ENCODE measurements at places on chromosomes 5 and 9. TPM values are rescaled to one million over a fixed set of nuclear protein-coding genes. Genes with fewer than 3 reads are reported as not detected.

The IFNE gene
- total RNA-seq = not detected

DNA sequence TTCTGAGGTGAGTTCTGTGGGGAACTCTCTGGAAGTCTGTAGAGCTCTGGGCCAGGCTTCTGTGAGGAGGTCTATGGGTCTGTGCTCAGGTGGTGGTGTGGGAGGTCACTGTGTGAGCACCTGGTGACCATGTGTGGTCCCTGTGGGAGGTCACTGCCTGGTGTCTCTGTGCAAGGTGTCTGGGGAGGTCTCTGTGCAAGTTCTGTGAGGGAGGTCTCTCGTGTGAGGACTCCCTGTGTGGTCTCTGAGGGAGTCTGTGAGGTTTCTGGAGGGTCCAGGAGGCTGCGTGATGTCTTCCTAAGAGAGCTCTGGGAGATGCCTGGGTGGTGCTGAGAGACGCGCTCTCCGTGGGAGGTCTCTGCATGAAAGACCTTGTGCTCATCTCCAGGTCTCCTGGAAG, 6.0 kb upstream of the SPATA31E1 start:
- no peak overlapping the region for H3K4me3 ChIP-seq
- H3K4me1 ChIP-seq = peaks cover 5% of the 10 kb centered on the region
- no peak overlapping the region for H3K27ac ChIP-seq
- no peaks in the 10 kb centered on the region for H3K27me3 ChIP-seq
- DNase-seq = no peak

The TRPM6 gene
- total RNA-seq = not detected

GRCh38 chr9:130215341-130216119, 43.3 kb downstream of the NCS1 start:
- no peak overlapping the region for H3K4me3 ChIP-seq
- H3K4me1 ChIP-seq = peaks cover 10% of the 10 kb centered on the region
- H3K27ac ChIP-seq = no peak overlapping the region
- H3K27me3 ChIP-seq = no peaks in the 10 kb centered on the region
- peaks cover 4% of the 10 kb centered on the region for H3K36me3 ChIP-seq

GRCh38 chr9:25003686-25004085, 458.0 kb upstream of the IZUMO3 start:
- no peaks in the 10 kb centered on the region for H3K36me3 ChIP-seq
- no peaks in the 10 kb centered on the region for H3K4me1 ChIP-seq
- H3K27ac ChIP-seq = no peak overlapping the region
- H3K27me3 ChIP-seq = no peaks in the 10 kb centered on the region
- DNase-seq = no peak

The PHAX gene
- 73.1 TPM for total RNA-seq

The PKD2L2 gene
- not detected for total RNA-seq

The IGFBPL1 gene
- total RNA-seq = 0.96 TPM

The IL13 gene
- not detected for total RNA-seq

DNA sequence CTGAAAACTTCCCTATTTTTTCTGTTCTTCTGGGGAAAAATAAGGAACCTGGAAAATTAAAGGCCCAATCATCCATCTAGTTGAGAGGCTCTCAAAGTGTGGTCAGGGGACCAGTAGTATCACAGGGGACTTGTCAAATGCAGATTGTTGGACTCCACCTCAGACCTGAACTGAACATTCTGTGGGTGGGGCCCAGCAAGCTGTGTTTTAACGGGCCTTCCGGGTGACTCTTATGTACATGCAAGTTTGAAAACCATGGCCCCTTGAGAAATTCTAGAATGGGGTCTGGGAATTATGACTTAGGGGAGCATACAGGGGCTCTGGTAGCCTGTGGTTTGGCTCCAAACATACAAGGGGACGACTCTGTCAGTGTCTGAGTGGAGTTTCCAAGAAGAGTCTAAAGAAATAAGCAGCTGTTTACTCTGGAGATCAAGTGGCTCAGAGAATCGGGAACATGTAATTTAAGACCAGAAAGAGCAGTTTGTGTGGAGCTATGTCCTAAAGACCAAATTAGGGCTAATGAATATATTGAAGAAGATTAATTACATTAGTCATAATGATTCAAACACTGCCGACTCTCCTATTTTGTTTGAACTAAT, 177.4 kb downstream of the SLC28A3 start:
- H3K27me3 ChIP-seq = peaks cover 17% of the 10 kb centered on the region
- H3K36me3 ChIP-seq = no peaks in the 10 kb centered on the region

DNA sequence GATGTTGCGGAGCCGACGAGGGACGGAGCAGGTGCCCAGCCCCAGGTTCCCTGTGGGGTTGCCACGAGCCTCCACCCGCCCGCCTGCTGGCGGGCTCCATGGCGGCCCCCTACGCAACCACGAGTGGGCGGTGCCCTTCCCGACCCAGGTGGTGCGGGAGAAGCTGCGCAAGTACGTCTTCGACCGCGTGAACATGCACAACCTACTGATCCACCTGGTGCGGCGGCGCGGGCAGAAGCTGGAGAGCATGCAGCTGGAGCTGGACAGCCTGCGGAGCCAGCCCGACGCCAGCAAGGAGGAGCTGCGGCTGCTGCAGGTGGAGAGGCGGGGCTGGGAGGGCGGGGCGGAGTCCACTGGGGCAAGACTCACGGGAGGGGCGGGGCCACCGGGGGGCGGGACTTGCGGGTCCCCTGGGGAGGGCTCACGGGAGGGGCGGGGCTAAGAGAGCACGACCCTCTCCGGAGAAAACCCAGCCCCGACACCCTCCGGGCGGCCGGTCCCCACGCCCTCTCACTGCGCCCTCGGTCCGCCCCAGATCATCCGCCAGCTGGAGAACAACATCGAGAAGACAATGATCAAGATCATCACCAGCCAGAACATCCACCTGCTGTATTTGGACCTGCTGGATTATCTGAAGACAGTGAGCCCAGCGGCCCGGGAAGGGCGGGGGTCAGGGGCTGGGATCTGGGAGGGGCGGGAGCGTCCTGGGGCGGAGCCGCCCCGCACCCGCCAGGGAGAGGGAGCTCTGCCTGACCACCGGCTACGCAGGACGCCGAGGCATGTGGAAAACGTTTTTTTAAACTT, 3.9 kb downstream of the CCDC183 start:
- H3K27ac ChIP-seq = no peak overlapping the region
- H3K27me3 ChIP-seq = no peaks in the 10 kb centered on the region
- peak overlapping the region; percentile 55 for H3K4me3 ChIP-seq
- peak; percentile 86 for DNase-seq

DNA sequence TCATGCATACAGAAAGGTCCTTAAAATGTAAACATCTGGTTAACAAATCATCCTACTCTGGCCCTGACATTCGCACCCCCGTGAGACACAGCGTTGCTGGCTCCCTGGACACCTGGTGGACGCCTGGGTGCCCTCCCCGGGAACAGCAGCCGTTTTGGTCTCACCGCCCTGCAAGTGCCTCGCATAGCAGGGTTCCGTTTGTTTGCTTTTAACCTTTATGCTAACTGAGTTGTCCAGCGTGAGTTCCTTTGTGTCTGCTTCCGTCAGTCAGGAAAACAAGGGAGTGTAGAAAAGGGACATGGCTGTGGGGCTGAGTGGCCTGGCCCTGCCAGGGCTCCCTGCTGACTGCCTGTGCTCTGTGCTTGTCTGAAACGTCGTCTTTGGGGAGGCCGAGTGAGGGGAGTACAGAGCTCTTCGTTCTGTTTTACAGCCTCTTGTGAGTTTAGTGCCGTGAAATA, 91.8 kb upstream of the CACNA1B start:
- H3K27me3 ChIP-seq = no peaks in the 10 kb centered on the region
- no peak overlapping the region for H3K4me3 ChIP-seq
- peaks cover 21% of the 10 kb centered on the region for H3K36me3 ChIP-seq
- DNase-seq = no peak

GRCh38 chr5:45691656-45692055, 4.5 kb downstream of the HCN1 start:
- no peak for DNase-seq
- no peak overlapping the region for H3K27ac ChIP-seq
- H3K4me3 ChIP-seq = no peak overlapping the region
- H3K4me1 ChIP-seq = peaks cover 4% of the 10 kb centered on the region
- no peaks in the 10 kb centered on the region for H3K36me3 ChIP-seq

GRCh38 chr9:700365-701282, 140.9 kb upstream of the DMRT1 start:
- H3K27me3 ChIP-seq = no peaks in the 10 kb centered on the region
- H3K27ac ChIP-seq = peak overlapping the region; percentile 35
- H3K36me3 ChIP-seq = no peaks in the 10 kb centered on the region
- no peak overlapping the region for H3K4me3 ChIP-seq

GRCh38 chr5:117188211-117188610, 613.6 kb upstream of the SEMA6A start:
- no peaks in the 10 kb centered on the region for H3K27me3 ChIP-seq
- H3K36me3 ChIP-seq = no peaks in the 10 kb centered on the region
- no peak for DNase-seq
- no peak overlapping the region for H3K27ac ChIP-seq
- no peak overlapping the region for H3K4me3 ChIP-seq

The FOXD4 gene
- total RNA-seq = not detected

The NFX1 gene
- total RNA-seq = 36.3 TPM

DNA sequence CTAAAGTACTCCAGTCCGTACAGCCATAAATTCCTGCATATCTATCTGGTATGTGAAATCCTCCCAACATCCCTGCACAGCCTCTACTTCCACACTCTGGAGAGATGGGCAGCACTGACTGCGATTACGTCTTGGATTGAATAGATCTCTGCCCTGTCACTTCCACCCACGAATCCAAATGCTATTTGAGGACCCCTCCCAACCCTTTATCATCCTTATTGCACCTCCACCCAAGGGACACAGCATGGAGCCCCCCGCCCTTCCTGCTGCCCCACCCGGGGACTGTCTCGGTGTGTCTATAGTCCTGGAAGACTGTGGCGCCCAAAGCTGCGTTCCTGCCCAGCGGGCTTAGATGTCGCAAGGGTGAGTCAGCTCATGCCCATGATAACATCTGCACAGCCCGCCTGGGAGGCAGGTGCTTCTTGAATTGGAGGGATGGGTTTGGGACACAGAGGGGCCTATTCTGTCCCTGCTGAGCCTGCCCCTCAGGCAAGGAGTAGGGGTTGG, 105.7 kb upstream of the HAND1 start:
- H3K36me3 ChIP-seq = no peaks in the 10 kb centered on the region
- H3K4me1 ChIP-seq = no peaks in the 10 kb centered on the region
- no peaks in the 10 kb centered on the region for H3K27me3 ChIP-seq
- H3K27ac ChIP-seq = no peak overlapping the region

The PCDHGA7 gene
- 9.6 TPM for total RNA-seq

DNA sequence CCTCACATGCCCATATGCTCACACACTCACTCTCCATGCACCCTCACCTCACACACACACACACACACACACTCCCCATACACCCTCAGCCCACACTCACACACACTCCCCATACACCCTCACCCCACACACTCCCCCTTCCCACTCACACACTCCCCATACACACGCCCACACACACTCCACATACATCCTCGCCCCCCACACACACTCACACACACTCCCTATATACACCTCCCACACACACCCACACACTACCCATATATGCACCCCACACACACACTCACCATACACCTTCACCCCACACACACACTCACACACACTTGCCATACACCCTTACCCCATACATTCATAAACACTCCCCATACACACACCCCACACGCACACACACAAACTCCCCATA, 550.7 kb upstream of the DAP start:
- no peaks in the 10 kb centered on the region for H3K36me3 ChIP-seq
- no peaks in the 10 kb centered on the region for H3K4me1 ChIP-seq
- H3K4me3 ChIP-seq = no peak overlapping the region
- no peak for DNase-seq
- H3K27me3 ChIP-seq = no peaks in the 10 kb centered on the region

DNA sequence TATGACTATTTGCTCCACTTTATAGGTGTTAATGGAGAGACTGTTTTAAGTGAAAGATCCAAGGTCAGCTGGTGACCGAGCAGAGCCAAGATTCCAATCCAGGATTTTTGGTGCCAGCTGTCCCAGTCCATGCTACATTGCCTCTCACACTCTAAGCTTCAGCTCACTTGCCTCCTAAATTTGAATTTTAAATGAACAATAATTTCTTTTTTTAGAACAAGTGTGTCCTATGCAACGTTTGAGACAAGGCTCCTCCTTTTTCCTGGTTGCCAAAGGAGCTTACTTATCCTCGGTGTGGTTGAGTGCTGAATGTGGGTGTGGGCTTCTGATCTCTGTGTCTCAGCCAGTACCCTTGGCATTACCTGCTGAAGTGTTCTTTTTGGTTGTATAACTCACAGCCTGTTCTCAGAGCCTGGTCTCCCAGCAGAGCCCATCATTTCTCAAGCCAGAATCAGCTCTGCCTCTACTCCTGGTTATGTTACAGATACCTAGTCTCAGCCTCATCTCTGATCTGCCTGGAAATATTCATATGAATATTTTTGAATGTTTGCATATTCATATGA, 4.0 kb upstream of the PRRC1 start:
- no peaks in the 10 kb centered on the region for H3K36me3 ChIP-seq
- H3K4me3 ChIP-seq = no peak overlapping the region
- H3K27me3 ChIP-seq = peaks cover 8% of the 10 kb centered on the region
- H3K4me1 ChIP-seq = peaks cover 3% of the 10 kb centered on the region
- no peak overlapping the region for H3K27ac ChIP-seq

DNA sequence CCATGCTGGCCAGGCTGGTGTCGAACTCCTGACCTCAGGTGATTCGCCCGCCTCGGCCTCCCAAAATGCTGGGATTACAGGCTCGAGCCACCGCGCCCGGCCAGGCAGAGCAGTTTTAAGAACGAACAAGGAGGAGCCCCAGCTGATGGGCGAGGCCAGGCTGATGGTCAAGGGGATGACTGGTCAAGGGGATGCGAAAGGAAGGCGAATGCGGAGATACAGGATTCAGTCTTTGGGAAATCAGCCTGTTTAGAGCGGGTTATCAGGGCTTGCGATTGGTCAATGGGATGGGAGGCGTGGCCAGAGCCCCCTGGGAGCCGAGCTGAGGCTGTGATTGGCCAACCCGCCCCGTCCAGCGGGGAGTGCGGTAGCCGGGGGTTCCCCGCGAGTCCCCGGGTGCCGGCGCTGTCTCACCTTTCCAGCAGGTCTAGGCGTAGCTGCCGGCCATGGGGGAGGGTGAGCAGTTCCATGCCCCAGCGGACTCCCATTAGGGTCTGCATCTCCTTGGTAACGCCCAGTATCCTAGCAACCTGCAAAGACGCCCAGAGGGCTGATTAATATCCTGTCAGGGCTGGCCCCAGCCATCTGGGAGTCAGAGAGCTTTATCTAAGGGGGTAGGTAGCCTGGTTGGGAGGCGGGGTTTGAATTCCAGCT, 7.5 kb upstream of the TOR2A start:
- H3K4me3 ChIP-seq = peak overlapping the region; percentile 30
- H3K4me1 ChIP-seq = no peaks in the 10 kb centered on the region
- H3K36me3 ChIP-seq = no peaks in the 10 kb centered on the region
- DNase-seq = peak; percentile 77
- H3K27ac ChIP-seq = no peak overlapping the region

The FRMPD1 gene
- total RNA-seq = not detected

All from A673 (cell line).